Liver (tissue), 10 donors: ENCODE measurements at places on chromosomes 2 and 18.

GRCh38 chr2:161488879-161489278, 72.8 kb downstream of the TBR1 start:
- no peaks in the 10 kb centered on the region for H3K36me3 ChIP-seq
- no peaks in the 10 kb centered on the region for H3K4me1 ChIP-seq
- no peak for DNase-seq
- no peak overlapping the region for H3K27ac ChIP-seq
- no peak overlapping the region for H3K4me3 ChIP-seq

DNA sequence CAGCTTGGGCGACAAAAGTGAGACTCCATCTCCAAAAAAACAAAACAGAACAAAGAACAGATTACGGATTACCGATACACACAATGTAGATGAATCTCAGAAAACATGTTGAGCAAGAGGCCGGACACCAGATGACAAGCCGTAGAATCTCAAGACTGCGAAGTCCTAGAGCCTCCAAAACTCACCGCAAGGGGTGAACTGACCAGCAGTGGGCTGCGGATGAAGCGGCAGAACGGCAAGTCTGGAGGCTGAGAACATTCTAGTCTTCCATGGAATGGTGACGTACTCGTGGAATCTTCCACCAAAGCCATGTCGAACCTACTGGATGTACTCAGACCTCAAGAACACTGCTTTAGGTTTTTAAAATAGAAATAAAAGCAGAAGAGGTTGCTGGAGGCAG, 198.8 kb downstream of the NDUFA10 start:
- H3K27ac ChIP-seq, result no peak overlapping the region
- no peaks in the 10 kb centered on the region for H3K36me3 ChIP-seq
- H3K4me1 ChIP-seq, result no peaks in the 10 kb centered on the region
- DNase-seq, result no peak

DNA sequence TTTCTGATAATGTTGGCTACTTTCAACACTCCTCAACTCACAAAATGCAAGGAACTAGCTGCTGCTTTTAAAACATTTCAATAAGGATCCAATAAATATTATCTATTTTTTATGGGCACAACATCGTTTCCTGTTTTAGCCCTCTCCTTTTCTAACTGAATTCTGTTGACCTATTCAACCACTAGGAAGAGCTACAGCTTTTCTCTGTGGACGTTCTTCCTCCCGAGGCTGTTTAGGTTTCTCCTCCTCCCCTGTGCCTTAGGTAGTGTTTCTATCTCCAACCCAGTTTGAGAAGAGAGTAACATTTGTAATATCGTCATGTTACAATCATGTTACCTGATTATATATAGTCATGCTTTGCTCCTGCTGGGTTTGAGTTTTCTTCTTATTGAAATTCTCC, 91.3 kb upstream of the ITGB6 start:
- H3K4me1 ChIP-seq, result no peaks in the 10 kb centered on the region
- no peaks in the 10 kb centered on the region for H3K27me3 ChIP-seq
- H3K4me3 ChIP-seq, result no peak overlapping the region
- no peak overlapping the region for H3K27ac ChIP-seq
- DNase-seq, result no peak
- no peaks in the 10 kb centered on the region for H3K36me3 ChIP-seq

GRCh38 chr2:29042561-29043075, 31.7 kb downstream of the PCARE start:
- no peaks in the 10 kb centered on the region for H3K36me3 ChIP-seq
- H3K27me3 ChIP-seq, result no peaks in the 10 kb centered on the region
- DNase-seq, result no peak
- H3K27ac ChIP-seq, result no peak overlapping the region
- H3K4me3 ChIP-seq, result no peak overlapping the region

GRCh38 chr2:10030311-10030736, 13.0 kb upstream of the KLF11 start:
- H3K4me1 ChIP-seq, result peaks cover 2% of the 10 kb centered on the region
- H3K27ac ChIP-seq, result no peak overlapping the region
- DNase-seq, result no peak
- H3K4me3 ChIP-seq, result no peak overlapping the region
- no peaks in the 10 kb centered on the region for H3K36me3 ChIP-seq

DNA sequence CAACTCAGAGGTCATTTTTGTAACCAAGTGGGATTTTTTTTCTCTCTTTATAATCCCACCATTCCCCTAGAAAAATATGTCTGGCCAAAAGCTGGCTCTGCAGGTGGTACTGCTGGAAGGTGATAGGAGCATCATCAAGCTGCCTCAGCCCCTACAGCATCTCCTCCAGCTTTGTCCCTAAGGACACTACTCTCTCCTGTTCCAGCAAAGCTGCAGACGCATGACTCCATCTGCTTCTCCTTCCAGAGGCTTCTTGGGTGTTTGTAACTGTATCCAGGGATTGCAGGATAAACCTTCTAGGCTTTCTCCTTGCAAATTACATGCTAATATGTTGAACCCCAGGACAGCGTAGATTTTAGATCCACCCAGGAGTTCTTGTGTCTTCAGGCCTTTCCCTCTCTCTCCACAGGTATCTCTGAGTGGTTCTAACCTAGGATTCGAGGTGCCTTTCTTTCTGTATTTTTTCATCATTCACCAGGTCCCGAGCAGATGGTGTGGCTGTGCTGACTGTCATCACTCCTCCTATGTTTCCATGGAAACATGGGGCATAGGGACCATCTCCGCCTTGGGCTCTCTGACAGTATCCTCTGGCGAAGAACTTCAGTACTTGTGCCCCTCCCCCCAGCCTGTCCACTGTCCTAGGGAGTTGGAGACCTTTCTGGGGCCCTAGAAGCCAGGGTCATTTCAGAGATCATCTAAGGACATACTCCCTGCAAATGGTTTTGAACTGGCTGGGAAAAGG, 34.3 kb downstream of the AFF3 start:
- peaks cover 7% of the 10 kb centered on the region for H3K4me1 ChIP-seq
- H3K27me3 ChIP-seq, result no peaks in the 10 kb centered on the region

GRCh38 chr2:7430421-7430868, 513.2 kb downstream of the RNF144A start:
- peaks cover 3% of the 10 kb centered on the region for H3K4me1 ChIP-seq
- no peak for DNase-seq
- no peaks in the 10 kb centered on the region for H3K27me3 ChIP-seq

GRCh38 chr2:161961061-161961460, 113.0 kb downstream of the DPP4 start:
- no peak overlapping the region for H3K4me3 ChIP-seq
- H3K36me3 ChIP-seq, result no peaks in the 10 kb centered on the region
- no peaks in the 10 kb centered on the region for H3K27me3 ChIP-seq
- no peak for DNase-seq

DNA sequence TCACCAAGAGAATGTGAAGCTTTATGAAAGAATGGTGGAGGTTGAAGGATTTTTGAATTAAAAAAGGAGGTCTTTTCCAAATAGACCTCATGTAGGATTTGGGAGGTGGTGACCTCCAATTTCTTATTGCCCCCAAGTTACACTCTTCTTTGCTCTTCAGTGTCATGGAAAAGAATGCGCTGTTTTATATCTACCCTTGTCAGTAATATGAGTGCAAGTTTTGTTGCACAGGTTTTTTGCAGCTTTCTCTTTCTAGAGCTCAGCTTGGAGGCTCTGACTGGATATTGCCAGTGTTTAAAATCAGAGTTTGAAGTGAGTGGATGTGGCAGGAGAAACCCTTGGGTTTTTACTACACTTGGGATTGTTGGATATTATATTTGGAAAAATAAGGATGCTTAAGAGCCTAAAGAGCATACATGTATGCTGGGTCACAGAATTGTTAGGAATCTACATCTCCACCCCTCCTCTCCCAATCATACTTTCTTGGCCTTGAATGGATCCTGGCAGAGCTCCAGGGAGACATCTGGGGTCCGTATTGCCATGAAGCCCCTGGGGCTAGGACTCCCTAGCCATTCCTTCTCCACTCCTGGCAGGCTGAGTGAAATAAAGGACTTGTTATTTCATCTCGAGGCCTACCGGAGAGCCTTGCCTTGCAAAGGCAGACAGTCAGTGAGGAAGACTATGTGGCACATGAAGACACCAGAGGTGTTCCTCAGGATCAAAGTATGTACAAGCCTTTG, 43.8 kb downstream of the APOB start:
- H3K4me3 ChIP-seq, result no peak overlapping the region
- DNase-seq, result no peak
- peaks cover 36% of the 10 kb centered on the region for H3K36me3 ChIP-seq
- H3K4me1 ChIP-seq, result no peaks in the 10 kb centered on the region

- no peaks in the 10 kb centered on the region for H3K27me3 ChIP-seq
- no peak for DNase-seq
- H3K4me1 ChIP-seq, result peaks cover 6% of the 10 kb centered on the region
- H3K36me3 ChIP-seq, result no peaks in the 10 kb centered on the region
Measured at GRCh38 chr2:232637866-232638583, 4.6 kb downstream of the EFHD1 start.

DNA sequence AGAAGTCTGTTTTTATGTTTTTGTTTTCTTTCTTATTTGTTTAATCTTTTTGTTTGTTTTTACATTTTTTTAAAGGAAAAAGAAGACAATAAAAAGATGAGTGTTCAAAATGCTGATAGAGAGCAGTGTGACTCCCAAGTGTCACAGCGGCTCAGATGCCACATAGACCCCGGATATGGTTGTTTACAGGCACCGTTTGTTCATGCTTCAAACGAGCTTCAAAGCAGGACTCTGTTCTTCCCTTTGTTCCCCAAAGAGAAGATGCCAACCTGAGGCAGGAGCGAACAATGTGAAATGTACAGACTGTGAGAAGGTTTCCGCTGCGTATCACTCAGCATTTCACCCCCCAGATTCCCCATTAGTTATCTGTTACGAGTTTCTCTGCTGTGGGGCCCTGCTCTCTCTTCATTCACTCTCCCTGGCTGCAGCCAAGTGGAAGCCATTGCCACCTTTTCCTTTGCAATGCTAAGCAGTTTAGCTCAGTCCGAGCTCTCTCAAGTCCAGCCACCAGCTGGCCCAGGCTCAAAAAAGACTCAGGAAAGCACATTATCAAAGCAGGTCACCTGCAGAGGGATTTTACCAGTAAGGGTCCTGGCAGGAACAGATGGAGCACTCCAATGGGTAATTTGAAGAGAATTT, 36.4 kb upstream of the PHLPP1 start:
- H3K4me3 ChIP-seq, result no peak overlapping the region
- no peak overlapping the region for H3K27ac ChIP-seq
- H3K4me1 ChIP-seq, result no peaks in the 10 kb centered on the region

- no peaks in the 10 kb centered on the region for H3K27me3 ChIP-seq
- H3K4me3 ChIP-seq, result no peak overlapping the region
- no peak for DNase-seq
- no peaks in the 10 kb centered on the region for H3K36me3 ChIP-seq
Measured at GRCh38 chr2:105864262-105864661, 119.5 kb downstream of the NCK2 start.

DNA sequence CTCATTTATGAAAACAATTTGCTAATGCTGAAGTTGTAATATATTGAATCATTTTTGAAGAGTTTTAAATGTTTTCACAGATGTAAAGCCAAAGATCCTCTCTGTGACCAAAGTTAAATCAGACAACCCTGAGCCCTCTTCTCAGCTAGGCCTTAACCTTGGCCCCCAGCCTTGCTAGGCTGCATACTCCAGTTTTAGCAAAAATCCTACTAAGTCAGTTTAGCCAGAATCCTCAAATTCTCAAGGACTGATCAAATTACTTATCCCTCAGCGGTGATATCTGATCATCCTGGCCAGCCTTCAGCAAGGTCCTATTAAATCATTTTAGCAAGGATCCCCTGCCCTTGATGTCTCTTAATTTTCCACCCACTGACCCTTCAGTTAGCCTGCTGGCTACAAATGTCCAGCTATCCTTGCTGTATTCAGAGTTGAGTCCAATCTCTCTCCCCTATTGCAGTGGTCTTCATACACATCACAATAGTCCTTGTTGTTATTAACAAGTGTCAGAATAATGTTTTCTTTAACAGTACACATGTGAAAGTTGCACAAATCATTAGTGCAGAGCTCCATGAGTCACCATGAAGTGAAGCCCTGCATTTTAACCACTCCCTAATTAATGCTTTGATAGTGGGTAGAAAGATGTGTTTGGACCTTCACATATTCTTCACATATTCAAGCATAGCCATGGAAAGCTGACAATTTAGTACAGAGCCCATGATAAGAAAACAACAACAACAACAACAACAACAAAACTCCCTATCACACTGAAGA, 206.4 kb downstream of the NBAS start:
- no peak overlapping the region for H3K27ac ChIP-seq
- no peaks in the 10 kb centered on the region for H3K4me1 ChIP-seq
- peaks cover 6% of the 10 kb centered on the region for H3K36me3 ChIP-seq
- H3K27me3 ChIP-seq, result no peaks in the 10 kb centered on the region

DNA sequence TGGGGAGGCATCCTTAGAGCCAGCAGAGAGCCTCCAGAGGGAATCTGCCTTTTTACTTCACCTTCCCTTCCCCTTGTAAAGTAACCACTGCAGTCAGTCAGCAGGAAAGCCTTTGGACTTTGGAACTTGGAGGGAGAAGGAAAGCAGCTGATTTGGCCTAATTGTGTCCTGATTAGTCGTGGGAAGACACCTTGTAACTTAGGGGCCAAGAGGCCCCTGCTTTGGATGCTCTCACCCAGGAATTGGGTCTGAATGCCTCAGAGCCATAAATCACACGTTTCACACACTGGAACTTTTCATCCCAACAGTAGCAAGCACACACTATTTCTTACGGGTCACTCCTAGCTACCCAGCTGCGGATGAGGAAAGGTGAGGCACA, 81.0 kb upstream of the PPM1B start:
- peak overlapping the region; percentile 74 for H3K27ac ChIP-seq
- peak overlapping the region; percentile 26 for H3K4me3 ChIP-seq
- peaks cover 8% of the 10 kb centered on the region for H3K4me1 ChIP-seq
- H3K27me3 ChIP-seq, result no peaks in the 10 kb centered on the region
- DNase-seq, result no peak
